ENCODE measurements at places on chromosomes 2 and 18.

DNA sequence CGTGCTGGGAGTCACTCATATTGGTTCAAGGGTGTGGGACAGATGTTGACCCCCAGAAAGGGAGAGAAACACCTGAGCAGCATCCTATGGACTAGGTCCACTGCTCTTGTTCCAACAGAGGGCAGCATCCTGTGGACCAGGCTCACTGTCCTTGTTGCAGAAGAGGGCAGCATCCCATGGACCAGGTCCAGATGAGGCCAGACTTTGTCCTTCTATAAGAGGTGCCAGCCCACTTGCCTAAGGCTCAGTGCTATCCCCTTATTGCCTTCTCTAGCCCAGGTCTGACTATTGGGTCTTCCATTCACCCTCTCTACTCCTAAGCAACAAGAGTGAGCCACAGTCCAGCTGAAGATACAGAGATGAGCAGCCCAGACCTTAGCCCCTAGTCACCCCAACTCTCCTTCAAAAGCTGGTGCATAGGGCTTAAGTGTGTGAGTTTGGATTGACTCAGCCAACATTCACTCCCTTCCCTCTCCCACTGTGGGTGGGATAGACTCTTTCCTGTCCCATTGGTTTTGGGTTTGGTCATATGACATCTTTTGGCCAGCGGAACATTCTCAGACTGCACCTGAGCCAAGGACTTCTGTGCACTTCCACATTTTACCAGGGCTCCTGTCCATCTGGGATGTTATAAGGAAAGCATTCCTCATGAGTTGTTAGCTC lies 132.4 kb upstream of the GPC1 start:
- no peak for DNase-seq

DNA sequence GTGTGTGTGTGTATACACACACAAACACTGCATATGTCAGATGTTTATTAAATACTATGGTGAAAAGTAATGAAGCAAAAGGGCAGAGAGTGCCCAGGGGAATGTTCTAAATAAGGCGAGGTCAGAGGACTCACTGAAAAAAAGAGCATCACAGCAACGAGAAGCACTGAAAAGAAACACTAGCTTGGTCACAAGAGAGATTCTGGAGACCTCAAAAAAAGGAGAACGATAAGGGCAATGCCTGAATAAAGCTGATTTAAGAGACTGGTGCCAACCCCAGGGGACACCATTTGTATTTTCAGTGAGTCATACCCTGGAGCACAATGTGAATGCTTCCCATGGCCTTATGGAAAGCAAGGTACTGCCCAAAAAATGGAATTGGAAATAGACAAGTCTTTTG lies 14.5 kb downstream of the SLC40A1 start:
- peak; percentile 55 for DNase-seq

GRCh38 chr2:36663295-36663694 lies 33.2 kb upstream of the VIT start:
- DNase-seq = no peak

DNA sequence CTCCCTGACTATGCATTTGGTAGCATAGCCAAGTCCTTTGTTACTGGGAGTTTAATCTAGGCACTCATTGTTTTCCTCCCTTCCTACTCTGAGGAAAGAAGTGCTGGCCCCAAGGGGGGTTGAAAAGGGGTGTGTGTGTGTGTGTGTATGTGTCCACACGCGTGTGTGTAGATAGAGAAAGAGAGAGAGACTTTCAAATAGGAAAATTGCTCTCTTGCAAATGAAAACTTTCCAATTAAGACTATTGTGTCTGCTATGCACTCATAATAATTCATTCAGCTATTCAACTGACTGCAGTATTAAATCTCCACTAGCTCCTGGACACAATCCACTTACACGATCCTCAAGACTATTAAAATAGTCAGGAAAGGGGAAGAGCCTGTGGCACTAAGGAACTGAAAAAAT lies 92.9 kb upstream of the CSRNP3 start:
- DNase-seq = peak; percentile 74

- no peak for DNase-seq
These were observed 125.6 kb upstream of the CDC42EP3 start for GRCh38 chr2:37797081-37797480.

DNA sequence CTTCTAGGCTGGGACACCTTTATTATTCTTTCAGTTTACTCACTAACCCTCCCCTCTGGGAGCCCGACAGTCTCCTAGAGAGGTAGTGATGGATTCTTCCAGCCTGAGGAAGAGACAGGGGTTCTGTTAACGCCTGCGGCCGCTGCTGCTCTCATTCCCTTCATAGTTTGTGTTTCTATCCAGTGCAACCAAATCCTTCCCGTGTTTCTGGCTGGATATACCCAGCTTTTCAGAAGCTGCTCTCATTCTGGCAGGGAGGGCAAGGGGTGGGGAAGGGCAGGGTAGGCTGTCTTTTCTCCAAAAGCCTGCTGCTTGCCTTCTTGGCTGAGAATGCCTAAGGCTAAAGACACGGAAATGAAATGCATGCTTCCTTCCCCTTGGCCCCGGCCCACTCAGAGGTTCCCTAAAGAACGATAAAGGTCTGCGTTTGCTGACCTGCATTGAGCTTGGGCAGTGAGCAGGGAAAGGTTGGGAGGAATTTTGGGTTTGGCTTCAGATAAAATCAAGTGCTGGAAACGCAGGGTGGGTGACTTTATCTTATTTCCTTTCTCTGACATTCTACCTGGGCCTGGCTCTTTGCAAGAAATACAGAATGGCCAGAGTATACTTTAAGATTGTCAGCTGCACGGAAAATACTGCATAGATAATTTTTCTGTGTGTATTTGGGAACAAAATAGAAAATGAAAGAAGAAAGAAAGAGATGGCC lies 390.9 kb downstream of the NBAS start:
- peak; percentile 66 for DNase-seq

- DNase-seq = no peak
These were observed 321.7 kb downstream of the TSN start for GRCh38 chr2:122077114-122077513.

GRCh38 chr2:230244211-230244610 lies 18.7 kb downstream of the SP140 start:
- DNase-seq = no peak

- DNase-seq = no peak
These were observed 72.6 kb downstream of the SLC66A2 start for GRCh38 chr18:79878741-79879378.

GRCh38 chr2:62687636-62688035 lies 17.9 kb upstream of the EHBP1 start:
- no peak for DNase-seq
